ENCODE measurements at places on chromosomes 16 and 17.

DNA sequence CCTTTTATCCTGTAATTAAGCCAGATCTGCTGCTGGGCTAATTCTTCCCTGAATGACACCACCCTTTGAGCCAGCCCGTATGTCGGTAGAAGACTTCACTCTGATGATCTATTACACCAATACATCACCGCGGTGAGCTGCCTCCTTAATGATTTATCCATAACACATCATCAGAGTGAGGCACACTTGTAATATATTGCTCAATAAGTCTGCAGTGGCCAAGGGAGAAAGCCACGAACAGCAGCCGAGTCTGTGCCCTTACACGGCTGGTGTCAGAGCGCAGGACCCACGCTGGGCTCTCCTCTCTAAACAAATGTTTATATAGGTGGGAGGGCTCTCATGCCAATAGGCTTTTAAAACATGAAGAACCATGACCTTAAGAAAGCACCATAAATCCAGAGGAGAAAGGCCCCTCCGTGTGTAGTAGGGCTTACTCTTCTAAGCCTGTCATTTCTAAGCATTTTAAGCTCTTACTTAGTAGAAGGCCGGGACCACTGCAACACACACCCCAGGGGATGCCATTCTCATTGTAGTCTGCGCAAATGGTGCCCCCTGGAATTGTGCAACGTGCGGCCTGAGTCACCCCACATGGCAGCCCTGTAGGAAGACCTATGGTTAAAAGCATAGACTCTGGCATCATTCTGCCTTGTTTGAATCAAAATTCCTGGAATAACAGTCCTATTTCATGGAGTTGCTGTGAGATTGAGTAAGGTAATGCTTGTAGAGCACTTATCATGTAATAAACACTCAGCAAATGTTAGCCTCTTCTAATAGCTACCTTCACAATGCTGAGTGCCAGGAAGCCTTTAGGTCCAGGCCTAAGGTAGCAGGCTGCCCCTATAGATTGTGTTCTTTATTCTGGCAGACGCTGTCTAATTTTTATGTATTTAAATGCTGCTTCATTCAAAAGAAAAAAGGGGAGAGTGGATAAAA is 26.1 kb downstream of the MRPS23 start:
- DNase-seq = no peak

DNA sequence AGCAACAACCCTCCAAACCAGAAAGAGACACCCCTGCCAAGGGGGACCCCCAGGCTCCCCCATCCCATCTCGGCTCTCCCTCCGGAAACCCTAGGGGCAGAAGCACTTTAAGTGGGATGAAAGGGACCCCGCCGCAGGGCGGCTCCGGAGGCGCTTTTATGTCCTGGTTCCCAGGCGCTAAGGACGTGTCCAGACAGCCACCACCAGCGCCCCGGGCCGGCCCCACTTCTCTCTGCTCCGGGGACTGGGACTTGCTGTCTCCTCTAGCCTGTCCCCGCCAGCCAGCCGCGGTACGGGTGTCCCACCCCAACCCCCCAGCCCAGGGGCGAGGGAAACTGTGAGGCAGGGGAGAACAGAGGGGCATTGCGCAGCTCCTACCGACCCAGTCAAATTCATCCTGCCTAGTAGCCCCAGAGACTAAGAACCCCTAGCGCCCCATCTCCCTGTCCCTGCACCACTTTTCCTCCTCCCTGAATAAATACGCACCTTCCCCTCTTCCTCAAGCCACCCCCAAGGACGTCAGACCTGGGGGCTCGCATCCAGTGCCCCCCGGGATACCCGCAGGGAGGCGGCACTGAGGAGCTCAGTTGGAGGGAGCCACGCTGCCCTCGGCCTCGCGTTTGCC is 4.1 kb downstream of the SP6 start:
- DNase-seq = no peak

DNA sequence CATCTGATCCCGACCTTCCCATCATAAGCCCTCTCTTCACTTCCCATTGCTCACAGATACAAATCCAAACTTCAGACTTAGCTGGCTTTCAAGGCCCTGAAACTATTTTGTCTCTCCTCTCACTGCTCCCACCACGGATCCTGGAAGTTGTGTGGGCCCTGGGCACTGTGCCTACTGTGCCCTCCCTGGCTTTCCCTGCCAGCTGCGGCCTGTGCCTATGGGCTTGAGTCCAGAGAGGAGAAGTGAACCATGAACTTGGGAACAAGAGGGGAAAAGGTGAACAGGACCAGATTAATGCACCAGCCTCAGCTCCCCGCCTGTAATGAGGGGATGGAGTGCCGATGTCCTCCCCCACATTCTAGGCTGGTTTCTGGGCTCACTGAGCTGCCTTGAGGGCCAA is 18.9 kb upstream of the KCNJ12 start:
- no peak for DNase-seq

DNA sequence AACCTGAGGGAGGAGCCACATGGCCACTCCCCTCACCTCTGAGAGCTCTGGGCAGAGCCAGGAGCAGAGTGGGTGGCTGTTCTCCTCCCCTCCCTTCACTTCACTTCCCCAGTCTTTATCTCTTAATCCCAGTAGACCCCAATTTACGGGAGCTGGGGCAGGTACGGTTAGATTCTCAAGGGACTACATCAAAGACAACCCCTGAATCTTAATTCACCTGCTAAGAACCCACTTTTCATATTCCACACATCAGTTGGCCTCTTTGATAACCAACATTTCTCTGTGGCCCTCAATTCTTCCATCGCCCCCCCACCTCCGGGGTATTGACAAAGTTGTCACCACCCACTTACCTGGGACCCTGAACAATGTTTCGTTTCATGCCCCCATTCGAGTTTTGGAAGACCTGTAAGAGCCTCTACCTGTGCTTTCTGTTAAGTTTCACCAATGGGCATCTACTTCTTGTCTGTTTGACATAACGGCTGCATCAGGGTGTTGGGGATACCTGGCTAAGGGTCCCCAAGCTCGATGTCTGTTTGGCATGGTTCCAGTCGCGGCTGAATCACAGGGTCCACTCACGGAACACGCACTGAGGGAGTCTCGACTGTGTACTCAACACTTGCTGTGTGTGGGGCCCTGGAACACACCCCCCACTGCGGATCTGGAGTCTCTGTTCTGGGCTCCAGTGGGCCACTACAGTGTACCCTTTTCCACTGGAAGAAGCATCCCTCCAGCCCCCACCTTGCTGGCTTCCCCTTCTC is 27.8 kb downstream of the SLC38A8 start:
- no peak for DNase-seq

- DNase-seq = no peak
Observed at GRCh38 chr17:41551365-41551764, 20.5 kb downstream of the KRT9 start.

DNA sequence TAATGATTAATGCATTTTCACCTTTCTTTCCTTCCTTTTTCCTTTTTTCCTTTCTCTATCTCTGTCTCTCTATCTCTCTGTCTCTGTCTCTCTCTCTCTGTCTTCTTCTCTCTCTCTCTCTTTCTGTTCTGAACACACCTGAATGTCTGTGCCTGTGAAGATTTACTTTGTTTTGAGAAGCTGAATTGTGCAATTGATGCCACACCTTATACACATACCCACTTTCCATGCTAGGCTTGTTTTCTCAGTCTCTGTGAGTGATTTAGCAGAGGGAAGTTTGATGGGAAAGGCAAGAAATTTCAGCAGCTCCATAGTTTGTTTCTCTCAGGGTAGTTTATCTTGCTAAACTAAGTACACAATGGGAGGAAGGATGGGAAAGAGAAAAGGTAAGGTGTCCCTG is 9.3 kb upstream of the CAPNS2 start:
- no peak for DNase-seq

DNA sequence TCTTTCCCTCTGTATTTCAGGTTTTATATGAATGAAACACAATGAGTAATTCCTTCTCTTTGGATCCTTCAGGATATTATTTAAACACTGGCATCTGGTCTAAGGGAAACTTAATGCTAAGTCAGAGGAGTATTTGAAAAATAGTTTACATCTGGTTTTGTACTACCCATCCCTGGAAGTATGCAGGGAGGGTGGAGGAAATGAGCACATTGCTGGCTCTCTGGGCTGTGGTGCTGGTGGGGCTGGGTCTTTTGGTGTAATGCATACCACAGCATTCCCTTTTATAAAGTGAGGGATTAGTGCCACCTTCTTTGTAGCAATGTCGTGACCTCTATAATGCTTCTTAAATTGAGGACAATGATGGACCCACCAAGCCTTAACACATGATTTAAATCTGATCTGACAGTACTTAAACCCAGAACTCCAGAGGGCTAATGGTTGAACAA is 105.5 kb upstream of the AXIN2 start:
- no peak for DNase-seq

Measured in activated CD8-positive, alpha-beta memory T cell treated with anti-CD3 and anti-CD28 coated beads, Interleukin-2, amount 50 U/mL, for 4 hours (primary cell).